ENCODE measurements at places on chromosomes 12 and 14. TPM values are rescaled to one million over a fixed set of nuclear protein-coding genes. Genes with fewer than 3 reads are reported as not detected.

DNA sequence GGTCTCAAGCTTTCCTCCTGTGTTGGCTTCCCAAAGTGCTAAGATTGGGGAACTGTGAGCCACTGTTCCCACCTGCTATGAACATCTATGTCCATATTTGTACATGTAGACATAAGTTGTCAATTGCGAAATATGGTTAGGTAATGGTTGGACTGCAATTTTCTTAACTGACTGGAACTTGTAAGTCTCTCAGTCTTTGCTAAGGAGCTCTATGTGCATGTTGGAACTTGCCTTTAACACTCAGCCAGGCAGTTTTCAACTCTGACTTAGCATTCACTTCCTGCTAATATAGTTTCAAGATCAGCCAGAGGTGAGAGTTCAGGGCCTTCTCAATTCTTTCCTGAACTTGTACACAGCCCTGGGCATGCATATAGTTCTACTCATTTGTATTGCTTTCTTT lies 44.5 kb upstream of the EEA1 start:
- no peak for DNase-seq

- peak; percentile 54 for DNase-seq
Measured at GRCh38 chr14:98931911-98932310, 340.1 kb downstream of the BCL11B start.

DNA sequence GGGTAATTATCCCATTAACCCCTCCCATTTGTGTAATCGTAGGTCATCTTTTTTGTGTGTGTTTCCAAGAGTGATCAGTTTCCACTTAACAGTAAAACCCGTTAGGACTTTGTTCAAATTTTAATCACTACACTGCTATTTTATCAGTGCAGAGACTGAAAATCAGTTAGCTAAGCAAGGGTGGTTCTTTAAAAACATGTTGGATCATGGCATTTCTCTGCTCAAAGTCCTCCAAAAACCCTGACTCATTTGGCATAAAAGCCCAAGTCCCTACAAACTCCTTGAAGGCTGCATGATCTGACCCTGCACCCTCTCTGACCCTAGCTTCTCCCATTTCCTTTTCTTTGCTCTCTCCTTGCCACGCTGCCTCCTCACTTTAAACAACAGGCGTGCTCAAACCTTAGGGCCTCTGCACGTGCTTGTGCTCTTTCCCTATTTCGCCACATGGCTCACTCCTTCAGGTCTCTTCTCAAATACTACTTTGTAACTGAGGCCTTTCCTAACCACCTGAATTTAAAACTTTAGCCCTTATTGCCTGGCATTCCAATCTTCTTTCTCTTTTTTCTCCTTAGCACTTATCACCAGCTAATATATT lies 13.2 kb upstream of the OVCH1 start:
- DNase-seq: no peak

GRCh38 chr12:118521036-118521370 lies 144.6 kb downstream of the SUDS3 start:
- no peak for DNase-seq

- DNase-seq: no peak
Measured at GRCh38 chr14:95577067-95577800, 42.4 kb downstream of the GLRX5 start.

- DNase-seq: no peak
Measured at GRCh38 chr14:70148911-70149595, 39.7 kb downstream of the SLC8A3 start.

Gene LRTM2
- total RNA-seq: not detected

Gene TSPAN19
- total RNA-seq: 1.2 TPM

Gene RIN3
- total RNA-seq: 26.2 TPM

Gene DENND5B
- 12.8 TPM for total RNA-seq

Gene AKAP6
- total RNA-seq: 5.4 TPM

Gene CTSG
- total RNA-seq: 2.9 TPM

Gene GLT1D1
- 0.65 TPM for total RNA-seq
